ENCODE measurements at places on chromosomes 7 and 10.
A peak's percentile ranks its signal among the peaks of the same experiment; 100 is the strongest.

DNA sequence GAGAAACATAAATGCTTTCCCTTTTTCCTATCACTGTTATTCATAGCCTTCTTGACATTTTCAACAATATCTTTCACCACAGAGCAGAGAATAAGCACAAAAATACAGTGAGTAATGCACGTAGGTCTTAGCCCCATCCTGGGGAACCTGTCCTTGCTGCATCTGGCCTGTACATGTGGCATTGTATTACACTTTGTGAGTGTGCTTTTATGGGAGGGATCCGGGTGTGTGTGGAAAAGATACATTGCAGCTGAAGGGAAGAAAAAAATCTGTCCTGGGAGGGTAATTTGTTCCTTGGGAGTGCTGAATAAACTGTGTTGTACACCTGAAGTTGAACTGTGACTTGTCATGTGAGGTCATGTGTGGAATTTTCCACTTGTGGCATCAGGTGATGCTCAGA lies 422.7 kb upstream of the LRGUK start:
- no peak for DNase-seq

- DNase-seq, result peak; percentile 49
These were observed 594 bp upstream of the RP9 start for GRCh38 chr7:33109758-33110238.

DNA sequence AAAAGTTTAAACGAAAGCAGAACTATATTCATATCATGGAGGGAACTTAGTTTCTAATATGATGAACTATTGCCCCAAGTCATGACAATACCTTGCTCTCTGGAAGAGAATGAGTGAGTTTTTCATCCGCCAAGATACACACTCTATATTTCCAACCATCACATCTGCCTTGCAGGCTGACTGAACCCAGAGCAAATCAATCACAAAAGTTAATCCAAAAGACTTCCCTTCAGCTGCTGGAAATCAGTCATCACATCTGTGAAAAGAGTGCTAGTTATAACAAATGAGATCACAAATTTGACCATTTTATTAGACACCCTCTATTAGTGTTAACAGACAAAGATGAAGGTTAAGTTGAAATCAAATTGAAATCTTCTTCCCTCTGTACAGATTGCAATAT lies 261.7 kb upstream of the PRKCQ start:
- DNase-seq, result no peak

- DNase-seq, result no peak
These were observed 296.7 kb downstream of the ARL4A start for GRCh38 chr7:12984117-12984516.

- no peak for DNase-seq
These were observed 36.7 kb downstream of the LUC7L2 start for GRCh38 chr7:139396323-139396951.

DNA sequence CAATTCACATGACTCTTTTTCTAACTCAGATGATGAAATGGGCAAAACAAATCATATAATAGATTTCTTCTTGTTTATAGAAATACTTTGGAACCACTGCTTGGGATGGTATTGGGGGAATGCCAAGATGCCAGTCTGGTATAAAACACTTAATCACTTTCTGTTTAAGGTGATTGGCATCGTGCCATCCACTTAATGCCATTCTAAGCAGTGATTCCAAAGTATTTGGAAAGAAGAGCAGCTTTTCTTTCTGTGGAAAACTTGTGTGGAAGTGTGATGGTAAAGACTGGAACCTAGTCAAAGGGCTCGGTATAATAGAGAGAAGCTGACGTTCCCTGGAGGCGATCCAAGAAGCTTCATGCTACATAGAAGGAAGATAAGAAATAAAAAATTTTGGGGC lies 120.6 kb downstream of the TMEM26 start:
- no peak for DNase-seq

GRCh38 chr7:1900847-1901246 lies 230.8 kb downstream of the ELFN1 start:
- DNase-seq, result no peak

DNA sequence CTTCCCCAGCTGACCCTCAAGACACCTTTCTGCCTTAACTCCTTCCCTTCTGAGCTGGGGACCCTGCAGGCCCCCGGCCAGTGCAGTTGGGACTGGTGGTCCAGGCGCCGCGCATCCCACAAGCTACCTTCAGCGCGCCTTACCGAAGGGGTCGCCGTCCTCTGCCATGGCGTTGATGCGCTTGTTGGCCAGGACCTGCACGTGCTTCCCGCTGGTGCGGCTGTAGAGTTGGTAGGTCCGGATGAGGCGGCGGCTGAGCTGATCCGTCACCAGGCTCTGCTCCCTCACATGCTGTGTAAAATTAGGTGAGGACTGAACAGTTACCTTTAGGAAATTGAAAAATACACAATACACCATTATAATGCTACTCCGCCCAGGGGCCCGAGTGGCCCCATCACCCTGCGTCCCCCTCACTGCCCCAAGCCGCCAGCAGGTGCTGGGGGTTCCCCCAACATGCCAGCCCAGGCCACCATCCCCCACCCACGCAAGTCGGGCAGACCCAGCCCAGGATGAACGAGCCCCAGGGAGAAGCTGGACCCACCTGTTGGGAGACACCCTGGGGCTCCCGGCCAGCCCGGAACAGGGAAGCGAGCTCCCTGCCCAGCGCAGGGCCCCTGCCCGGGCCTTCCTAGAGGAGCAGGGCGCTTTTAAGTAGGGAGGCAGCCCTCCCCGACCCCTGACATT lies 1.2 kb downstream of the FGF8 start:
- DNase-seq, result no peak

DNA sequence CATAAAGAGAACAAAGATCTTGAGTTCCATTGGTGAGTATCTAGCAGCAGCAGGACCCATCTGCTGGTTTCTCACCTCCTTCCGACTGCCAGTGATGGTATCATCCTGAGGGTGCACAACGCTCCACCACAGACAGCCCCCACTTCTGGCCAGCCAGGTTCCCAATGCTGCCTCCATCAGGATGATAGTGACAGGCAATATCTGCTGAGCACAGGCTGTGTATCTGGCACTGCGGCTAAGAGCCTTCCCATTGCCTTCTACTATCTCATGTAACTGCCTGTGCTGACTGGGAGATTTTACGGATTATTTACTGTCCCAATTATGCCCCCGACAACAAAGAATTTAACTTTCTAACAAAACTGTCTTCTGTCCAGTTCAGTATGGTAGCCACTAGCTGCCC lies 352.4 kb upstream of the AOAH start:
- DNase-seq, result no peak

GRCh38 chr10:84087202-84087601 lies 52.1 kb upstream of the GHITM start:
- DNase-seq, result no peak

- DNase-seq, result no peak
These were observed 1086.6 kb upstream of the SORCS1 start for GRCh38 chr10:108250936-108251620.

- peak; percentile 90 for DNase-seq
These were observed 121.6 kb upstream of the ZNF92 start for GRCh38 chr7:65251851-65252620.

DNA sequence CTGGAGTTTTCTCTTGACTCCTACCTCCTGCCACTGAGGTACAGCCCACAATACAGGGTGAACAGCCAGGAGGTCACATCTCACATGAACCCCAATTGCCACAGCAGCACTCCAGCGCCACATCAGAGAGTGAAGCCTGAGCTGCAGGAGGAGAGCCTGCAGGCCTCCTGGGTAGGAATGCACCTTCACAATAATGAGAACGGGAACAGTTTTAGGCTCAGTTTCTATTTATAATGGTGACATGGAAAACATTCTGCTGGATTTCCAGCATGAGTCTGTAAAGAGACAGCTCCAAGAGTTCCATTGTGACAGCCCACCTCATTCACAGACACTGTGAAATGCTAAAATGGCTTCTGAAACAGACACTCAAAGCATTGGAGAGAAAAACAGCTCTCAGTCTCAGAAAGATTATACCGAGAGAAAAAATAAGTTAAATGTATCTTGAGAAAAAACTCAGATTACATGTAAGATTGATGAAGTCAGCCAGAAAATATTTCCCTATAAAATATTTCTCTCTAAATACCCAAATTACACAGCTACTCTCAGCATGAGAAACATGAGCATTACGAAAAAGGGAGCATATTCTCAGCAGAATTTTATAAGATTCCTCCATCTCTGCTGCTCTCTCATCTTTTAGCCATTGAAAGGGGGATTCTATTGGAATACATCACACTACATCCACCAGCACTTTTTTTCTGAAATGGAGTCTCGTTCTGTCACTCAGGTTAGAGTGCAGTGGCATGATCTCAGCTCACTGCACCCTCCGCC lies 11.3 kb downstream of the ZNF680 start:
- DNase-seq, result no peak

- DNase-seq, result no peak
These were observed 508.9 kb downstream of the SUGCT start for GRCh38 chr7:40643664-40644063.

- no peak for DNase-seq
These were observed 868 bp upstream of the PDCD4 start for GRCh38 chr10:110870823-110871297.

DNA sequence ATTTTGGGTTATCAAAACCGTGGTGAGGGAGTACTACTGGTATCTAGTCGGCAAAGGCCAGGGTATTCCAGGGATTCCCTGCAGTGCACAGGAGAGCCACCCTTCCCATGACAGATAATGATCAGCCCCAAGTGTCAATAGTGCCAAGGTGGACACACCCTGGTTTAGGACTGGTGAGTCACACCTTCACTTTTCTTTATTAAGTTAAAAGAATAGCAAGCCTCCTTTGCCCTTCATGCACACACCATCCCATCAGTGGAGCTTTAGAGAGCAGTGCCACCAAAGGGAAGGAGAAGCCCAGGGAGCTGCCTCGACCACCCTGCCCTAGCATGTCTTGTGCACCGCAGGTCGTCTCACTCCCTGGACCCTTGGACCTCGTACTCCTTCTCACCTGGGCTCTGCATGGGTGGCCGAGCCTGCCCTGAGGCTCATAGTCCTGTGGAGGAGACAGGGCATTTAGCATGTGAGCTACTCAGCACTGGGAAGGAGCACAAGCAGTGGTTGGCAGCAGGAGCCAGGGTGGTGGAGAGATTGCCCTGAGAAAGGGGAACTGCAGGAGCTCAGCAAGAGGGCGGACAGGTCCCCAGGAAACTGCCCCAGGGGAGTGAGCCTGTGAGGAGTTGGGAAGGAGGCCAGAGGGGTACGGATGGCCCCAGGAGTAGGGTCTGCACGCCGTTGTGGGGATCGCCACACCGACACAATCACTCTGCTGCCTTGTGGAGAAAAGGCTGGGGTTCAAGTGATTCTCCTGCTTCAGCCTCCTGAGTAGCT lies 17.4 kb downstream of the UBE2D4 start:
- no peak for DNase-seq

DNA sequence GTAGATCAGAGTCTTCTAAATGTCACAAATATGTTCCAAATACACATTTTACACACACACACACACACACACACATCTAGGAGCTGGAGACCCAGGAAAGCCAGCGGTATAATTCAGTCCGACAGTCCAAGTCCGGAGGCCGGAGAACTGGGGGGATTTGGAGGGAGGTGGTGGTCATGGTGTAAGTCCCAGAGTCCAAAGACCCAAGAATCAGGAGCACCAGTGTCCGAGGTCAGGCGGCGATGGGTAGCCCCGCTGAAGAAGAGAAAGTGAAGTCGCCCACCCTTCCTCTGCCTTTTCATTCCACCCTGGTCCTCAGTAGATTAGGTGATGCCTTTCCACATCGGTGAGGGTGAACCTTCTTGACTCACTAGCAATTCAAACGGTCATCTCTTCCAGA lies 154.8 kb downstream of the CAMK1D start:
- DNase-seq, result no peak

DNA sequence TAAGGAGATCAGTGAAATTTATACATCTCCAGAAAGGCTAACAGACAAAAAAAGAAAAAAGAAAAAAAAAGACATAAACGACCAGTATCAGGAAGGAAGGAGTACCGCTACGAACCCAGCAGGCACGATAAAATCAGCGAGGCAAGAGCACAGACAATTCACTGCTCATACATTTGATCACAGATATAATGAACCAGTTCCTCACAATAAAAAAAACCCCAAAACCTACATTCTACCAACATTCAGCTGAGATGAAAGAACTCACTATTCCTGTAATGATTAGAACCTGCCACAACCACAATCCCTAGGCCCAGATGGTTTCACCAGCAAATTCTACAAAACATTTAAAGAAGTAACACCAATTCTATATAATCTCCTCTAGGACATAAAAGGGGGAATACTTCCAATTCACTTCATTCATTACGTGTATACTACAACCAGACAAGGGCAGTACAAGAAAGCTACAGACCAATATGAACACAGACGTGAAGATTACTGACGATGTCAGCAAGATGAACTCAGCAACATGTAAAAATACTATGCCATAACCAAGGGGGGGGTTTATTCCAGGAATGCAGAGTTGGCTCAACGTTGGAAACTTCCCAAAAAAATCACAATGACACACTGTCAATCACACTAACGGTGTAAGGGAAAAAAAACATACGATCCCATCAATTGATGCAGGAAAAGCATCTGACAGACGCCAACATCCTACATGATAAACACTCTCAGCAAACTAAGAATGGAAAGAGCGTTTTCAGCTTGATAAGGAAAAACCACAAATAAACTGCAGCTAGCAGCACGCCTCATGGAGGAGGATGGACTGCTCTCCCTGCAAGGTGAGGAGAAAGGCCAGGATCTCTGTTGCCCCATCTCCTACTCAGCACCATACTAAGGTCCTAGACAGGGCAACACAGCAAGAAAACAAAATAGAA lies 256.2 kb downstream of the ELFN1 start:
- DNase-seq, result no peak

Data from NCI-H2081 (cell line).